ENCODE measurements at places on chromosomes 7 and 10.

DNA sequence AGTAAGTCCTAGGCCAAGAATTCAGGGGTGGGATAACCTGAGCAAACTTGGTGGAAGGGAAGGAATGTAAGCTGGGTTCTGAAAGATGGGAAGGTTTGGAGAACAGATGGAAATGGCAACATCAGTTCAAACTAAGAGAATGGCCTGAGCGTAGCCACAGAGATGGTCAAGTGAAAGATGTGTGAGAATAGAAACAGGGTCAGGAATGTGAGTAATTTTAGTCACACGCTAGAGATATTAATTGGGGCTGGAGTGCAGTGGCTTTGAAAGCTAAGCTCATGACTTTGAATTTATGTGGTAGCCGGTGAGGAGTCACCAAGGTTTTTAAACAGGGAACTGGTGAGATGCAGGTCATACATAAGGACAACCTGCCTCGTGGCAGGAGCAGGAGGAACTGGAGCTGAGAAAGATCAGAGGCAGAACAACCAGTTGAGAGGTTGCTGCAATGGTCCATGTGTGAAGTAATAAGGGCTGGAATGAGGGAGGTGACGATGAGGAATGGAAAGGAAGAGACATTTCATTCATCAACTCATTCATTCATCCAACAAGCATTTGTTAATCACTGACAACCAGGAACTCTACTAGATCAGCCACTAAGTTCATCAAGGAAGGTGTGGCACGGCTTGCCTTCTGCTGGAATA, 12.9 kb upstream of the SORBS1 start:
- no peak for DNase-seq

- DNase-seq = peak; percentile 36
These were observed 278.3 kb downstream of the HGF start for GRCh38 chr7:81491573-81491972.

DNA sequence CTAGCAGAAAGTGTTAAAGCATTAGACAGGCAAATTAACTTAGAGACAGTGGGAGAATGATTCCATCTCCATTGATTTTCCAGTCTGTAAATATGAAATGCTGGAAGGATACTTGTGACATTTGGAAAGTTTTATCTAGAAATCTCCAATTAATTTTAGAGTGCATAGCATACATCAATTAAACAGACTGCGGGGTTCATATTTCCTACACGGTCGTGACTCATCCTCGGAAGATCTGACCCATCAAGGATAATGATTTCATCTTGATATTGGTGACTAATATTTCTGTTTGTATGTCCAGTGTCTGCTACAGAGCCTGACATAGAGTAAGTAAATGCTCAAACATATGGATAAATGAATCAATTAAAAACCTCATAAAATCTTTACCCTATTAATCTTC, 474.9 kb downstream of the KCNMA1 start:
- no peak for DNase-seq

DNA sequence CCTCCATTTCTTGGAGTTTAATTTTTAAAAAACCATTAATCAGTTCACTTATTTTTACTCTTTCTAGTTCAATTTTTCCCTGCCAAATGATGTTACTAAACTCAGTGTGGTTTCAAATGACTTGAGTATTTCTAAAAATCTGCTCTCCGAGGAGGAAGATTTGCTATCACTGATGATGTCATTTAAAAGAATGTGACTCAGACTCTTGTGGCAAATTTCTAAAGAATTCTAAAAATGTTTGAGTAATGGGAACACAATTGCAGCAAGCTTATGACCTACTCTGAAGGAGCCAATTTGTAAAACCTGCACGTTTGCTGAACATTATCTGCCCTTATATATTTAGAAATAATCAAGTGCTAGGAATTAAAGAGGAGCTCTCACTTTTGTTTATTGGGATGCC, 88.6 kb downstream of the SPAG6 start:
- no peak for DNase-seq

DNA sequence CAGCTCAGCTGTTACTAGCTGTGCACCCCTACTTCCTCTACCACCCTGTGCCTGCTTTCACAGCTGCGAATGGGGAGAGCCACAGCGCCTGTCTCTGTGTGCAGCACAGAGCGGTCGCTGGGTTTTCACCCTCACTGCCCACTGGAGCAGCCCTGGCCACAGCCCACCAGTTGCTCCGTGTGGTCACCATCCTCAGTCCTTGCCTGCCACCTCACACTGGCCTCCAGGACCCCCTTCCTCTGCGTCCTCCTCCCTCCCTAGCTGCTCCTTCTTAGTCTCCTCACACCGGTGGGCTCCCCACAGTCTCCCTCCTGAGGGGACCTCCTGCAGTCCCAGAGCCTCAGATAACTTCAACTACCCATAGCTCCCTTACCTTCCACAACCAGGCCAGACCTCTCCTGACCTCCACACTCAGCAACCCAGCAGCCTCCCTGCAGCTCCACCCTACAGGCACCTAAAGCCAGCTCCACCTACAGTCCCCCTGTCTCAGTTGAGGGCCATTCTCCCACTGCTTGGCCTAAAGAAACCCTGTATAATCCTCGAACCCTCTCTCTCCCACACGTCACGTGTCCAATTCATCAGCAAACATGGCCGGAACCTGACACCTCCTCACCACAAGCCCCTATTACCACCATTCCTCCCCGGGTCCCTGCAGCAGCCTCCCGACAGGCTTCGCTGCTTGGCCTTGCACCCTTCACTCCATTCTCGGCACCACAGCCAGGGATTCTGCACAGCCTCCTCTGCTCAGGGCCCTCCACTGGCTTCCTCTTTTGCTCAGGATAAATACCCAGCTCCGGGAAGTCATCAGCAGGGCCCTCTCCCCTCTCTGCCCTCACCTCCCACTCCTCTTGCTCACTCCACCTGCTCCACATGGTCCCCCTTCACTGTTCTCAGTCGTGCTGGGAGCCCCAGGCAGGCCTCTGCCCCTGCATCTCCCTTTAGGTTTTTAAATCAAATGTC, 28.1 kb downstream of the PLAC9 start:
- no peak for DNase-seq

- no peak for DNase-seq
These were observed 224.7 kb upstream of the PHYHIPL start for GRCh38 chr10:58951746-58952145.

GRCh38 chr7:148699782-148700629, 1.3 kb downstream of the CUL1 start:
- DNase-seq = no peak

DNA sequence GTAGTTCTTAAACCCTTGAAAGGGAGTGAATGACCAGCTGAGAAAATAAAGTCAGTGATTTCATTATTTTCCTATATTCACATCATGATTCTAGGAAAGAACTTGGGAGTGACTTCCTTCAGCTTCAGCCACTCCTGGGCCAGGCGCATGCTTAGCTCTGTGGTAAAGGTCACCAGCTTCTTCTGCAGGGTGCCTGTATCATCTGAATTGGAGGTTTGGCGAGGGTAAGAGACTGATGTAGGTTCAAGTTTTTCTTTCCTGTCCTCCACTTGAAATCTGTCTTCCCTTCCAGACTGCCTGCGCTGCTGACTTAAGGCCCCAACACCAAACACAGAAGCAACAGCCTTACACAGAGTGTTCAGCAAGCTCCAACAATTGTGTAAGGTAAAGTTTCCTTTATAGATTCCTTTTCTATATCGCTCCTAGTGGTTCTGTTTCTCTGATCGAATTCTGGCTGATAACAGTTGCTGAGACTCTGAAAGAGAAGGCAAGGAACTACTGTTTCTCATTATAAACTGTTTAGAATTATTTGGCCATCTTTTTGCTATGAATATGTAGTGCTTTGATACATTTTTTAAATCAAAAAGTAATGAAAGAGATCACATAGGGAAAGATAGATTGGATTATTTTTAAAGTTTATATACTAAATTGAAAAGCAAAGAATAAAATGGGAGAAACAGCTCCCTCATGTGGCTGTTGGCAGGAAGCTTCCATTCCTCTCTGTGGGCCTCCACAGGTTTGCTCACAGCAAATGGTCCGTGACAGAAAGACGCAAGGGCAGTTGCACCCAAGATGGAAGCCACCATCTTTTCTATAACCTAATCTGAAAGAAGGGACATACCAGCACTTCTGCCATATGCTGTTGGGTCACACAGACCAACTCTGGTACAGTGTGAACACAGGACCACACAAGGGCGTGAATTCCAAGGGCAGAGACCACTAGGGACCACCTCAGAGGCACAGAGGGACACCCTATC, 14.0 kb downstream of the GATAD1 start:
- DNase-seq = peak; percentile 47

GRCh38 chr7:84336766-84337165, 142.2 kb upstream of the SEMA3A start:
- DNase-seq = no peak

- DNase-seq = no peak
These were observed 211.2 kb upstream of the PRSS58 start for GRCh38 chr7:142468871-142469665.

DNA sequence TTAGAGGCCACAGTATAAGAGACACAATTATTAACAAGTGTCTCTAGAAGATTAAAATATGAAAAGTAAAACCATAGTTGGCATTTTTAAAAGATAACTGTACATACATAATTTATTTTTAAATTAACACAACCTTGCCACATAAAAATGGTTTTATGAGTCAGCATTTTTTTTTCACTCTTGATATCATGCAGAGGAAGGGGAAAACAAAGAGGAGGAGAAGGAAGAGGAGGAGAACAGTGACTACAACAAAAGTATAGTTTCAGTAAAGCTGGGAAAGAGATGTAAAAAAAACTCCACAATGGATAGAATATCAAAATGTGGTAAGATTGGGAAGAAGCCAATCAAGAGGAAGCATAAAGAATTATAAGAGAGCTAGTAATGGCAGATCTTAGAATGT, 34.0 kb downstream of the CH25H start:
- no peak for DNase-seq

DNA sequence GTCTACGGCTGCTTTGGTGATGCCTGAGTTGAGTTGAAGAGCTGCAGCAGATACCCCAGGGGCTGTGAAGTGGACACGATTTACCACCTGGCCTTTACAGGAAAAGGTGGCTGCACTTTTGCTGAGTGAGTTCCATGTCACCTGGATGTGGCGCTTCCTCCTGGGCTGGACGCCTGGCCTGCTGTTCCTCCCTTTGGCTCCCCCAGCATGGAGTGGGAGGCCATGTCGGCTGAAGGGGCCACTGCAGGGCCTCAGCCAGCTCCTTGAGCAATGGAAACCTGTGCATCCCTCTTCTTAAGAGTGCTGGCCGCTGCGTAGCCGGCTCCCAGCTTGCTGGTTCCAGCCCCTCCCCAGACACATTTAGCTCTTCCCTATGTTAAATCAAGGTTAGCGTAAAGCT, 221.0 kb downstream of the GLRX3 start:
- DNase-seq = no peak

DNA sequence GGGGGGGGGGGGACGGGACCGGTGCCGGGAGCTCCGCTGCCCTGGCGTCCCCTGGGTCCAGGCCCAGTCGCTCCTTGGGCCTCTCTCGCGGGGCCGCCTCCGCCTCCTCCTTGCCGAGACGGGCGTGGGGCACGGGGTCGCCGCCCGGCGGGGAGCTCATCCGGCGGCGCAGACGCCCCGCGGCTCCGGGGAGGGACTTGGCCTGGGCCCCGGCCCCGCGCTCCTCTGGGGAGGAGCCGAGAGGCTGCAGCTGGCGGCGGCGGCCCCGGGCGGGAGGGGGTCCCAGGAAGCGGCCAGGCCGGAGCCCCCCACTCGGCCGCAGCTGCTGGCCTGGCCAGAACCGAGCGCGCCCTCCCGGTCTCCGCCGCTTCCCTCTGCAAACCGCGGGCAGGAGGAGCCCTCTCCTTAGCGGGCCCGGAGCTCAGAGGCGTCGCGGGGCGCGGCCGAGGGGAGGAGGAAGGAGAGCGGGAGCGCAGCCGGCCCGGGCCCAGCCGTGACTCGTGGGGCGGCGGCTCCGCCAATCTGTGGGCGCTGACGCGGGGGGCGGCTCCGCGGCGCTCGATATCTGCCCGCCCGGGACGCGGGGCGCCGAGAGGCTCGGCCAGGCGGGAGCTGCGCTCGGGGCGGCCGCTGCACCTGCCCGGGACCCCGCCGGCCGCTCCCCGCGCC, at the start of gene FAM20C:
Gene FAM20C, plus strand, starts transcription at position 591 of the 669 bp plus-strand sequence. CDS start 629 bp downstream, outside the sequence.
- DNase-seq = no peak

- DNase-seq = no peak
These were observed 85.2 kb downstream of the ANKIB1 start for GRCh38 chr7:92330835-92331438.

DNA sequence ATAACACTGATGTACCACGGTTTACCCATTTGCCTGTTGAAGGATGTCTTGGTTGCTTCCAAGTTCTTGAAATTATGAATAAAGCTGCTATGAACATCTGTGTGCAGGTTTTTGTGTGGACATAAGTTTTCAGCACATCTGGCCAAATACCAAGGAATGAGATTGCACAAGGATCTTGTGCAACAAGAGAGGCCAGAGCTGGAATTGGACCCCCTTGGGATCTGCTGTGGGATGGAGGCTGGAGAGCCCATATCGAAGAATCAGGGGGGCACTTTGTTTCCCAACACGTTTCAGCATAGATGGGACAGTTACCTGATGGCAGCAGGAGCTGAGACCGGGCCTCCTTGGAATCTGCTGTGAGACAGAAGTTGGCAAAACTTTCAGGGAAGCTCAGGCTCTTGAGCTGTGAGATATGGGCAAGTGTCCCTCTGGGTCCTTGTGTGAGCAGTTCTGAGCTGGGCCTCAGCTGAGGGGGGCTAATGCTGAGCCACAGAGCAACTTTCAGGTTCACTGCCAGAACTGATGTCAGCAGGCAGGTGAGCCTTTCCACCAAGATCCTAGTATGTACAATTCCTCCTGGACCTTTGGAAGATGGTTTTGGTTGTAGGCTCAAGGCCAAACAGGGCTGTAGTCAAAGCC, 115.2 kb upstream of the RAB18 start:
- no peak for DNase-seq

- DNase-seq = no peak
These were observed 228.8 kb downstream of the EXOC4 start for GRCh38 chr7:133481676-133482075.

GRCh38 chr10:1741450-1741849, 4.1 kb upstream of the ADARB2 start:
- DNase-seq = no peak

GRCh38 chr10:106076496-106076895, 1088.0 kb downstream of the SORCS1 start:
- DNase-seq = no peak

DNA sequence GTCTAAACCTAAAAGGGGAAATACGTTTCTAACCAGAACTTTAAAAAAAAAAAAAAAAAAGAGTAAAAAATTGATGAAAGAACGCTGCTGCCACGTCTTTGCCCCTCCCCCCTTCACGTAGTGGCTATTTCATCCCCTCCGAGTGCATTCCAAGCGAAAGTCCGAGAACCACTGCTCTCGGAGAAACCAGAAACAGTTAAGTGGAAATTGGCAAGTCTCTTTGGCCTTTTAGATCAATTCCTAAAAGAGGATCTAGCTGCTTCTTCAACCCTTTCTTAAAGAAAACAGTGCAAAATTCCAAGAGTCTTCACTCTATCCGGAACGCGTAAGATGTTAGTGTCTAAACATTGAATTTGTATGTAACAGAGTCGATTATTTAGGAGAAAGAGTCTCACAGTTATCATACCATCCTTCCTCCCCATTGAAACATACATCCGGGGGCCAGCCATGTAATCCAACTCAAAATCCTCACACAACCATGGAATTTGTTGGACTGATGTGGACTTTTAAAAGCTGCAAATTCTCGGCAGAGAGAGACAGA, 1.1 kb downstream of the P4HA1 start:
- DNase-seq = no peak

GRCh38 chr10:58851606-58852005, 324.8 kb upstream of the PHYHIPL start:
- DNase-seq = no peak

Data from SHP77 treated with DMSO at 0.1 percent for 48 hours (cell line).